IPS DF 6.9 (cell line): ENCODE measurements at places on chromosomes 1 and 21.

GRCh38 chr1:43549921-43550597, 19.4 kb downstream of the PTPRF start:
- DNase-seq: peak; percentile 78

GRCh38 chr1:17828991-17829390, 73.9 kb downstream of the ACTL8 start:
- DNase-seq: no peak

- no peak for DNase-seq
Observed at GRCh38 chr1:211257826-211258225, 1.3 kb upstream of the RCOR3 start.

DNA sequence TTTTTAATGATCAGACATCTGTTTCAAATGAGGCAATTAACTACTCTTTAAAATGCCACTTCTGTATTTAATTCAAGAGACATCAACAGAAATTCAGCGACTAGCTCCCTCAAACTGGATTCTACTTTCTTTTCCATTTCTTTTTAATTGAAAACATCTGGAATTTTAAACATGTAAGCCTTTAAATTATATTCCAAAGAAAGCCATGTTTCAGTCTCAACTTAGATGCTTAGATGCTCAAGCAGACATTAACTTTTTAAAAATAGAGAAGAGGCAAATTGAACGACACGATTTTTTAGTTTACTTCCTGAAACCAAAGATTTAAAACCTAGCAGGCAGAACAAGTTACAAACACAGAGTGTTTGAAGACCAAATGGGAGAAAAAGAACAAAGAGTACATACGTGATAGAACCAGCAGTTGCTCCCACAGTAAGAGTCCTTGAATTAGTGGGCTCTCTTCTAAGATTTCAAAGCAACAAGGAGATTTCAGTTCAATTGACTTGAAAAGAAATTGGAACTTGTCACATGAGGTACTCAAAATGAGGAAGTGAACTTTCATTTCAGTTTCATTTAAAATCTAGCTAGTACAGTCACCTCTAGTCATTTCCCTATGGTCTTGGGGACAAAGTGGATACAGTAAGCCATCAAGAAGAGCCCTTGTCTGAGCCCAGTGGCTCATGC, at the start of gene CTSS:
TSS of gene CTSS (minus strand) at position 483 of the 681 bp plus-strand sequence. CDS start 1,015 bp downstream, outside the sequence.
- DNase-seq: no peak

DNA sequence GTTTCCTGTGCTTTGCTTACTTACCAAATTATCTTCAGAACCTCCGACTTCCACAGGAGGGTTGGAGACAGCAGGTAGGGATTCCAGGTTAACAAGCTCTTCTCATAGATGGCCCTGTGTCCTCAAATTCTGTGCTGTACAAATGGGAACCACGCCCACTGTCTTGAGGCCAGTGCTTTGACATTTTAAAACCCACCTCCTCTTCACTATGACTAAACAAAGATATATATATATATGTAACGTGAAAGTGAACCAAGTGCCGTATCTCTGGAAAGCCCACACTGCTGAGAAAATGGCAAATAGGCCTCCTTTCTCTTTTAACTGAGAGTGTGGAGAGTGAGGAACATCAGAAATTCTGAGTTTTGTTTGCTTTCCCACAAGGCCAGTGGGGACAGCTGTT, 99.6 kb downstream of the ZBTB18 start:
- DNase-seq: no peak

DNA sequence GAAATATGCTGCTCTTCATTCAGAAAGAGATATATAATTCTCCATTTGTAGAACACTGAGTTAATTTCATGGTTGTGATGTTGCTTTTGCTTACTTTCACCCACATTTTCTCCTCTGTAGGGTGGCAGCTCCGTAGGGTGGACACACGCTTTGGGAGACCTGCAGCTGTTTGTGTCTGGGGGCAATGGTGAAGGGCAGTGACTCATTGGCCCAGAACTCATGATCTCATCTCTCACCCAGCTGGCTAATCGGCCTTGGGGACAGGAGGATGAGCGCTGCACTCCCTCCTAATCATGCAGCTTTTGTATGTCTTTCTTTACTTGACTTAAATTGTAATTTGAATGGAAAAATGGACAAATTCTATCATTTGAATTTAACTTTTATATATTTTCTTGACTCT, 9.6 kb downstream of the DISC1 start:
- no peak for DNase-seq

GRCh38 chr1:18927654-18928272, 25.4 kb upstream of the ALDH4A1 start:
- DNase-seq: no peak

DNA sequence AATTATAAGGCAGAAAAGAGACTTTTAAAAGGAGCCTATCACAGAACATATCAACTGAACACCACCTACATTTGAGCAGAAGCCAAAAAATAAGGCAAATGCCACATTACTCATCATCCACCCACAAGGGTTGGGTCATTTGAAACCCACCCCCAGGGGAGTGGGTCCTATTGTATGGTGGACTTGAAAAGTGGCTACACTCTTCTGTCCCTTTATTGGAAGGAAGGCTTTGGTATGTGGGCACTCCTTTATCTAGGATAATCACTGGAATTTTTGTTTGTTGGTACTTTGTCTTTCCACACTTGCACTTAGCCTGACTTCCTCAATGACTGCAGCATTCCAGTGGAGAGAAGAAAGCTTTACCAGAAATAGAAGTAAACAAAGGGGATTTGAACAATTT, 157.2 kb upstream of the COL11A1 start:
- no peak for DNase-seq

GRCh38 chr1:112620377-112620695, 704 bp downstream of the CAPZA1 start:
- DNase-seq: no peak

GRCh38 chr1:101288491-101288944, 51.7 kb downstream of the S1PR1 start:
- DNase-seq: peak; percentile 48

DNA sequence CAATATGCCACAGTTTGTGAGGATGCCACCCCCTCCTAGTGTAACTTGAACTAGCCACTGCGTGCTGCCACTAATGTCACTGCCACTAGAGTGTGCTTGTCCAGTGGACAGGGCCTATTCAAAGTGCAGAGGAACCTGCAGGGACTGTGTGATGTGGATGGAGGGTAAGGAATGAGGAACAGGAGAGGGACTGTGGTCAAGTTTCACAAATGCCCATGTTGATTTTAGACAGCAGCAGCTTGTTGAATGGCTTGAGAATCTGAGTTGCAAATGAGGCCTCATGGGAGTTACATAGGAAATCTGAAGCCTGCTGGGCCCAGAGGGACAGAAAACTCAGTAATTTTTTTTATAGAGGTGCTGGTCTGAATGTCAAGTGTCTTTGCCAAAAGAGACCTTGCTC, 112.3 kb downstream of the HHAT start:
- no peak for DNase-seq

GRCh38 chr1:156656806-156657740, 15.2 kb downstream of the BCAN start:
- DNase-seq: no peak

GRCh38 chr1:146051452-146051851, 29.9 kb upstream of the HJV start:
- no peak for DNase-seq

GRCh38 chr1:236172041-236172579, 29.8 kb downstream of the GPR137B start:
- no peak for DNase-seq

DNA sequence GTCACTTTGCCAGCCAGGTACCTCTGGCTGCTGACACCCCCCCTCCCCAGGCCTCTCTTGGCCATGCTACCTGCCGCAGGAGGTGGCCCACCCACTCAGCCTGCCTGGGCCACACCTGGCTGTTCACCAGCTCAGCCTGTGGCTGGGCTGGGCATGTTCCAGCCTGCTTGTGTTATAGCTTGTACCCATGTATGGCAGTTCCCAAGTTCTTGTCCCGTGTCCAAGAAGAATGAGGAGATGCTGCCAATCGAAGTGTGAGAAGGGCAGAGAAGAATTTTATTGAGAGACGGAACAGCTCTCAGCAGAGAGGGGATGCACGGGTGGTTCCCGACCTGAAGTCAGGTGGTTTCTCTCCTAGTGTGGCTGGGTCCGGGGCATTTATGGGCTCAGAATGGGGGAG, 3.9 kb upstream of the MMEL1 start:
- no peak for DNase-seq

DNA sequence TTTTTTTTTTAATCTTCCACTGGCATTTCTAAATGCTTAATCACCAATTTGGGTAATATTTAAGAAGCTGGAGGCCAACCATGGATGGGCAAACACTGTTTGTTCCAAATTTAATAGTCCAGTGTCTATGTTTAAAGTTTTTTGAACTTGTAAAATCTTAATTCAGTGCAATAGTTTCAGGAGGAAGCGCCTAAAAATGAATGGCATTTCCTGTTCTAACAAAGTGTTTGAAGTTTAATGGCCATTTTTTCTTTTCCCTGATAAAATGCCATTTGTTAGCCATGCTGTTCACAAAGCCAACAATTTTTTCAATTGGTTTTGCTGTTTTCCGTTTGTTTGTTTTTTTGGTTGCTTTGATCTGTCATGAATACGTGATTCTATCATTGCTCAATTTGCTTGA, 552.1 kb downstream of the LMO4 start:
- DNase-seq: no peak

DNA sequence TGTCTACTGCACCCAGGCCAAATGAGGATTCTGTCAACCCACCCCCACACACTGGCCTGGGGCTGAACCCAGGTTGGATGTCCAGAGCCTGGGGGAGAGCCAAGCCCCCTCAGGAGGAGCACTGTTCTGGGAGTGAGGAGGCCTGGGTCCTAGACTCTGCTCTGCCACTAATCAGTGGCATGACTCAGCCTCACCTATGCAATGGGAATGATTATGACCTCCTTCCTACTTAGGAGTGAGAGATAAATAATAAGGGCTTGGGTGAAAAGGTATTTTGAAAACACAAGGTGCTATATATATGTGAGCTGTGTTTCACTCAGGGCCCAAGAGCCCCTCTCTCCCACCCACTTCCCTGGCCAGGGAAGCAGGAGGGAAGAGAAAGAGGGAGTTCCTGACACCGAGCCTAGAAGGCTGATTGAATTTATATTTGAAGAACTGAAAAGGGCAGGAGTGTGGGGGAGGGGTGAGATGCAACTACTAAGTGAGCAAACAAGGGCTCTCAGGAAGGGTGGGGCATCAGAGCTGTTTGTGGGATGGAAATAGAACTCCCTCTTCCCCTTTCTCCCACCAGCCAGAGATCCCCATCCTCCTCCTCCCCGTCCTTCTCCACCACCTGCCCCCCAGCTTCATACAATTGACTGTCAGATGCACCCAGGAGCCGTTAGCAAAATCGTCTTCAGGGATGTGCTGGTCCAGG, 8.2 kb downstream of the IGSF9 start:
- DNase-seq: no peak

- no peak for DNase-seq
Observed at GRCh38 chr1:109115685-109116084, 1.8 kb downstream of the ELAPOR1 start.

DNA sequence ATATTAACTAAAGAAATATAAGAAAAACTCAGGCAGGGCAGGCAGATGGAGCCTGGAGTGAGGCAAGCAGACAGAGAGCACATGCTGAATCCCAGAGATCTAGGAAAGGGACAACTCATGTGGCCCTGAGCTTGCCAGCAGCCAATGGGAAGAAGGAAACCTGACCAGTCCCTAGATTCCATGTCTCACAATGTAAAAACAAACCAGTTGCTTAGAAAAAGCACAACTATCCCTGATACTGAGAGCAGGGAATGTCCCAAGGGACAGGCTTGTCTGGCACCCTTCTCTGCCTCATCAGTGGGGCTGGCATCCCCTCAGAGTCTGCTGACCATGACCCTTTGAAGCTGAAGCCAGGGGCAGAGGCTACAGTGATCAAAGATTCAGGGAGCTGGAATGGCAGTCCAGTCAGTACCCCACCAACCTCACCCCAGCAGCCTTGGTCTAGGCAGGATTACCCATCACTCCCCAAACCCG, 27.8 kb downstream of the HSPG2 start:
- no peak for DNase-seq

- DNase-seq: no peak
Observed at GRCh38 chr1:31110846-31111245, 45.3 kb upstream of the PUM1 start.
